ENCODE measurements at places on chromosomes 3 and 15.

DNA sequence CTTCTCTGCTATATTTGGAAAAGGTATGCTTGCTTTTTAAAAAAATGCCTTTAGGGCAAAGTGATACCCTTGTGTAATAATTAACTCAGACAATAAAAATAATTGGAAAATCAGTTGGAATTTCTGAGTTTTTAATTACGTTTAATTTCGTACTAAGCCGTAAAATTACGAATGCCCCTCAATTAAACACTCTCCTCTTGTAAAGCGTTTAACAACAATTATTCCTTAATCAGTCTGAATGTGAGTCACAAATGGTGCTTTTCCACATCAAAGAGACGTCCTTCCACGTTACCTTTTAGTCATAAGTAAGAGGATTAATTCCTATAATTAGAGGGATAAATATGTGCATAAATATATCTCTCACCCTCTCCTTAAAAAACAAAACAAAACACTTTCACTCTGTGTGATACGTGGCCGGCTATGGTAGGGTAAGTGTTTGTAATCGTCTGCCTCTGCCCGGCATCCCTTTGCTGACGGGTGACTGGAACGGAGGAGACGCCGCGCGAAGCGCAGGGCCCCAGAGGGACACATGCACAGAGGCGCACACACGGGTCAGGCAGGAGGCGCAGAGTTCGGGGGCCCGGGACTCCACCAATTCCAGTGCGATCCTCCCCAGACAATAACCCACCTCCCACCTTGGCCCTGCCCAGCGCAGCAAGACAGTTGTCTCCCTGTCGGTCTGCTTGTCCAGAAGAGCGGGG is 9.7 kb upstream of the MEIS2 start:
- no peak for DNase-seq

DNA sequence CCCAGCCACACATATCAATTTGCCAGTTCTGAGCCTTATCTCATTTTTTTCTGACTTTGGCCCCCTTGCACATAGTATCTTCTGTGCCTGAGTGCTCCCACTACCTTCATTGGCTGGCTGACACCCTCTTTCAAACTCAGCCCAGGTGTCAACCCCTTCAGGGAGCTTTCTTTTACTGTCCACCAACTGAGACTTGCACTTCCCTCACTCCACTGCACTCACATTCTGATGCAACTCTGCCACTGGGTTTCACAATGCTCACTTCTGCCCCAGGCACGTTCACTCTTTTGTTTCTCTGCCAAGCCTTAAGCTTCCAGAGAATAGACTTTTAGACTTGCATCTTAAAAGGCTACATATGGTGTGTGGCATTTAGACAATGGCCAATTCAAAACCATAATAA is 101.5 kb upstream of the CBLB start:
- DNase-seq: no peak

DNA sequence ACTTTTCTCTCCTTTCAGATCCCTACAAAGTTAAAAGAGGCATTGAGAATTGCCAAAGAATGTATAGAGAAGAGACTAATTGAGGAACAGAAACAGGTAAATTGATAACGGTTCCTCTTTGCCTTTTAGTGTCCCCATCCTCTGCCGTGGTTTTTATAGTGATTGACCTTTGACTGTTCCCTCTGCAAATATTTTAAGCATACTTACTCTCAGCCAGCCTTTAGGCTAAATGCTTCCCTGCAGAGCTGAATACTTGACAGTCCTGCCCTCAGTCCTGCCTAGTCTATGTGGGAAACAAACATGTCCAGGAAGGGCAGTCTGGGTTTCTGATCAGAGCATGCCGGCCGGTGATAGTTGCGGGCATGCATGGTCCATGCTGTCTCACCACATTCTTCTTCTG is 24.7 kb downstream of the PDHB start:
- DNase-seq: no peak

DNA sequence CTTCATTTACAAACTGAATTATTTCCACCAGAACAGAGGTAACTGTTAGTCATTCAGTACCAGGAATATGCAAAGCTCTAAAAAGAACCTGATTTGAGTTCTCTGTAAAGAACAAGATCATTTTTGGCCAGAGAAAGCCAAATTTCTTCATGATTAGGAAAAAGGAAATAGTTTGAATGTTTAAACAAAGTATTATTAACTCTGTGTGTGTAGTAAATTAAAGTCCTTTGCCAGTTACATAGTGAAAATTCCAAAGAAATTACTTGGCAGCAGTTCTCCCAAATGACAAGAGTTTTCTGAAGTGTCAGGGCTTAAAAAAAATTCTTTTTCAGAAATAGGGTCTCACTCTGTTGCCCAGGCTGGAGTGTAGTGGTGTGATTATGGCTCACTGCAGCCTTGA is 24.5 kb downstream of the QTRT2 start:
- no peak for DNase-seq

GRCh38 chr3:150107429-150108175 is 136.9 kb upstream of the PFN2 start:
- DNase-seq: no peak

- no peak for DNase-seq
Measured at GRCh38 chr3:162437480-162437879, 940.9 kb downstream of the OTOL1 start.
